Left hindlimb (tissue), 1 donor: ENCODE measurements at places on chromosomes 1 and 21.

DNA sequence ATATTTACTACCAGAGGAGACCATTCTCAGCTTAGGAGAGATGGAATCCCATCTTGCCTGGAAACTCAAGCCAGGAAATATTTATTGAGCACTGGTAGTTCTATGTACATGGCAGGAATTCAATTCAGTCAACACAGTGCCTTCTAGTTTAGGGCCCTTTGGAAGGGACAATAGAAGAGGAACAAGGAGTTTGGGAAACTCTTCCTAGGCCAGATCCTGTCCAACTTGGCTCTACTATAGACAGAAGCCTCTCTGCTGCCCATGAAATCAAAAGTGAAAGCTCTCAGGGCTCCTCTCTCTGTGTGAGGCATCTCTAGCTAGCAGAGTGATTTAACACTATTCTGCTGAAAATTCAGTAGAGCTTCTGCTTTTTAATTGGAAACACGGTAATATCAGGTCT is 244.6 kb upstream of the MAP1LC3C start:
- DNase-seq = no peak

- DNase-seq = no peak
Observed at GRCh38 chr1:74772945-74773344, 40.0 kb downstream of the TYW3 start.

DNA sequence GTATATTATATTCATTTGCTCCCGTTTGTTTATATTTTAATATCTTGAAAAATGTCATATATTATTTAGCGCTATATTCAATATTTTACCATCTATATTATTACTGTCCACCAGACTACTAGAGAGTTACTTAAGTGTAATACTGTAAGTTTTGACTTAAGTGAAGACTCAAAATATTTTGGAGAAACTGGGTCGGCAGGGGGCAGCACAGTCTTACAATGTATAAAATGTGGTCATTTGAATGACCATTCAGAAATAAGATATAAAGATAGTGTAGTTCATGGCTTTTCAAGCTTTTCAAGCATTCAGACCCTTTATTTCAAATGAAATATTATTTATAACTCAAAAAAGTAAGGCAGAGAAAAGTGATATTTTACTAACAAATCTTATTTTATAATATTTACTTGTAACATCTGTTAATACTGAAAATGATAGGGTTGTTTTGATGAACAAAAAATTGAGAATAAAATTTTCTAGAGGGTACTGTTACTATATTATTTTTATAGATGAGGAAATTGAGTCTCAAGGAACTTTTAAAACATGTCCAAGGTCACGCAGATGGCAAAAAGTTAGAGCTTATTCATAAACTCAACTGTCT is 89.0 kb upstream of the SERTAD4 start:
- peak; percentile 77 for DNase-seq

DNA sequence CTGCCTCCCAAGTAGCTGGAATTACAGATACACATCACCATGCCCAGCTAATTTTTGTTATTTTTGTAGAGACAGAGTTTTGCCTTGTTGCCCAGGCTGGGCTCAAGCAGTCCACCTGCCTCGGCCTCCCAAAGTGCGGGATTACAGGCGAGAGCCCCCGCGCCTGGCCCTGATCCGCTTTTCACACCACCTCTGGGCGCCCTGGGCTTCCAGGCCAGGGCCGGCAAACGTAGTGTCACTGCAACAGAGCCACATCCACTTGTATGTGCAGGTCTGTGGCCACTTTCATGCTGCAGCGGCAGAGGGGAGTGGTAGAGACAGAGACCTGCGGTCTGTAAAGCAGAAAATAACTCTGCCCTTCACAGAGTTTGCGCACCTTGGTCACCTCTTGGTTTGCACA is 29.5 kb downstream of the RRP1B start:
- DNase-seq = no peak

DNA sequence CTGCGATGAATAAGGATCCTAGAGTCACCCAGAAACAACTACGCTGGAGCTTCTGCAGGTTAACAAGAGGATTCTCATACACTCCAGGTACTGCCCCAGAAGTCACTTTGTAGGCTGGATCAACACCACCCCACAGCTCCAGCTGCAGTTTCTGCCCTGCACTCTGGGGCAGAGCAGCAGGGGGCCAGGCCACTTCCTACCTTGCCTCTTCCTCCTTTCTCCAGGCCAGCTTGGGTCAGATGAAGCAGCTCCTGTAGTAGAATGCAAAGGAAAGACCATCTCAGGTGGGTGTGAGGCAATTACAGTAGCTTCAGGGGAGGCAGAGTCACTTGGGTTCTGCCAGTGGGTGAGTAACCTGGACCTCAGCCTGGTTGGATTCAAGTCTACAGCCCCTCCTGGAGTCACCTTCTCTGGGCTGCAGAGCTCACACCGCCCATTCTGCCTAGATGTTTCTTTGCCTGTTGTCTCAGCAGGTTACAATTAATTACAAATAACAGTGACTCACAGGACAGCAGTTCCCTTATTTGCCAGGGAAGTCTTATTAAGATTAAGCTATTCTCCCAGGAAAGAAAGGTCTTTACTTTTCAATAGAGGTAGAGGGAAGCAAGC is 24.4 kb upstream of the BCAR3 start:
- DNase-seq = no peak

GRCh38 chr1:184588701-184589100 is 166.0 kb downstream of the EDEM3 start:
- DNase-seq = no peak

DNA sequence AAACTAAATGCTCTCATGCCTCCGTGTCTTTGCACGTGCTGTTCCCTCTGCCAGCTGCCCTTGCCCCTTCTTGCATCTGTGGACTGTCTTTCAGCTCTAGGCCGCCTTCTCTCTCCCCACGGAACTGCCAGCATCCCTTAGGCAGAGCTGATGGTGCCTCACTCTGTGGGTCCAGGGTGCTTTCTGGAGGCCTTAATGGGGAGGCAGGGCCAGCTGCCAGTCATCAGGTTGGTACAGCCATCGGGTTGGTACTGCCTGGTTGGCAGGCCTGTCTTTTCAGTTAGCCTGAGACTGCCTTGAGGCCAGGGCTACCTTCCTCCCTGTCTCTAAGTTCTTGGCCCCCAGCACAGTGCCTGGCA is 61.4 kb upstream of the TARBP1 start:
- no peak for DNase-seq

GRCh38 chr21:14559102-14559501 is 13.0 kb upstream of the SAMSN1 start:
- DNase-seq = no peak

GRCh38 chr1:223231581-223231980 is 88.5 kb upstream of the TLR5 start:
- no peak for DNase-seq

DNA sequence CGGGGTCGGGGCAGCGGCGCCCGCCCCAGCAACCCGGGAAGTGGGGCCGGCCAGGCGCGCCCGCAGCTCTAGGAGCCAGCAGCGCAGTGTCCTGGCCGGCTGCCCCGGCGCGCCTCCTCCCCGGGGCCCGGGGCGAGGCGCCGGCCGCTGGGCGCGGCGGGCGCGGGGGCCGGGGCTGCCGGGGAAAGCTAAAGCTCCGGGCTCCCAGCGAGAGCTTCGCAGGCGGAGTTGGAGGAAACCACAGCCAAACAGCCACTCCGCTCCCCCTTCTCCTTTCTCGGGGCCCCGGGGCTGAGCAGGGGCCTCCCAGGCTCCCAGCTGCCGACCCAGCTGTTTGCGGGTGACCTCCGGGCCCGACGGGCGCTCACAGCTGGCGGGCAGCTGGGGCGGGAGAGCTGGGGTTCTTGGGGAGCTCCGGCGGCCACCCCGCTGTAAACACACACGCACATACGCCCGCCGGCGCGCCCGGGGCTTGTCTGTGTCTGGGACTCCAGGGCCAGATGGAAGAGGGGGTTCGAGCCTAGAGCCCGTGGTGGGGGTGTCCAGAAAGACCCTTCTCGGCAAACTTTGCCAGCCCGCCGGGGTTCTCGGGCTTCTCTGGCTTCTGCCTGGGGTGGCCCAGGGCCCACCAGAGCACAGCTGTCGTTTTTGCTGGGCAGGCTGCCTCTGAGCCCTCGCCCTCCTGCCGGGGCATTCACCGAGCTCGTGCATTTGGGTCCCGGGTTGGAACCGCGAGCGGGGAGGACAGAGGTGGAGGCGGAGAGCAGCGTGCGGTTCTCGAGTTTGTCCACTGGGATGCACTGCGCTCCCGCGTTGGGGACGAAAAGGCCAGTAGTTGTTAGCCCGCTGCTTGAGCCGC is 1.5 kb downstream of the AJAP1 start:
- DNase-seq = peak; percentile 70

DNA sequence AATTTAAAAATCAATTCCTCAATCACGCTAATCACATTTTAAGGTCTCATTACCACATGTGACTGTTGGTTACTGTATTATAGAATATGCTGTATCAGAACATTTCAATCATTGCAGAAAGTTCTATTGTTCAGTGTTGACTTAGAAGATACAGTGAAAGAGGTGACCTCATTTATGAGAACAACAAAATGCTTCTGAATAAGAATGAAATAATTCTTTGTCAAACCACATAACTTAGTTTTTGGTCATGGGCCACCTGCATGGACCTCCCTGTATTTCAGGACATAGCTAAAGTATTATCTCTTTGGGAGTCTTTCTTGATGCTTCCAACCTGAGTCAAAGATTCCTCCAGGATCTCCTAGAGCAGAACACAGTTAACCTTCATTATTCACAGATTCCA is 22.3 kb downstream of the MFSD2A start:
- DNase-seq = no peak

- DNase-seq = no peak
Observed at GRCh38 chr1:243658594-243659105, 191.4 kb downstream of the AKT3 start.

- DNase-seq = no peak
Observed at GRCh38 chr1:160377585-160378206, 10.8 kb downstream of the NHLH1 start.

DNA sequence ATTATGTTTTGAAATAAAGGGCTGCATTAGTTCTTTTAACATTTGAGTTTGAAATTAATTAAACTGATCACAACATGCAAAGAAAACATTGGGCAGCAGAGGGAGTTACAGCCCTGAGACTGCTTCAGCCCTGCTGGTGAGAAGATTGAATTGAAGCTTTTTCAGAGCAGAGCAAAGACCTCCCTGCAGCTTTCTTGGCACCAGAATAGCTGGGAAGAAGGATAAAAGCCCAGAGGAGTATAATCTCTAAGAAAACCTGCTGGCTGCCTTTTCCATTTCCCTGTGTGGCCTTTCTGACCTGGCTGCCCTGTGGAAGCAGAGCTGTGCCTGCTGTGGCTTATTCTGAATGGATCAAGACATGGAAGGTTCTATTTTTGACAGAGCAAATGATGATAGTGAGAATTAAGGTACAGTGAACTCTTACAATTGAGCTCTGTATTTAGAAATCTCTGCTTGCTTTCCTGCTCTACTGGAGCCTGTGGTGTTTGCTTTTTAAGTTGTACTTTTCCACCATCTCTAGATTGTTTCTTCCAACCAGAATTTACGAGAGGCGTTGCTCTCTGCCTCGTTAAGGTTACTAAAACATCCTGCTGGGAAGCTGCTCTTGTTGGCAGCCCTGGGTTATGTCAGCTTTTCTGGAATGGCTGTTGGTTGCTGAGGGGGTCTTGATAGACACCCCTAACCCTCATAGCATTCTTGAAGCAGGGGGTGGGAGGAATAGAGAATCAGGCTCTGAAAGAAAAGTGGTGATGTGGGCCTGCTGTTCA is 9.9 kb downstream of the SNRPE start:
- DNase-seq = no peak

DNA sequence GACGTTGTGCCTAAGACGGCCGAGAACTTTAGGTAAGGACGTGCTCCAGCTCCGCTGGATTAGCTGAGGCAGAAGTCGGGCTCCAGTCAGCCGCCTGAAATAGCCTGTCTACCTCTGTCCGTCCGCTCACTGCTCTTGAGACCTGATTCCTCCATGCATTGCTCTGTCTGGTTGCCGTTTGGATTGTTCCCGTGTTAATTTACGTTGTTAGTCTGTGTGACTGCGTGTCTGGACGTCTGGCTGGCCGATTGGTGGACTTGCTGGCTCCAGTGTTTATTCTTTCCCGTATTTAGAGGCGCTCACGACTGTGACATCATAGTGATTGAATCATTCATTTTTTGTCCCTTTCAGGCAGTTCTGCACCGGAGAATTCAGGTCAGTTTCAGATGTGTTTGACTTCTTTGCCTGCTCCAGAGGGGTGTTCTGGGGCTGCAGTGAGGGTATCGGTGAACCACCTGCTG is 684 bp downstream of the PPIH start:
- no peak for DNase-seq

- peak; percentile 51 for DNase-seq
Observed at GRCh38 chr1:33298623-33299277, 22.1 kb downstream of the A3GALT2 start.

DNA sequence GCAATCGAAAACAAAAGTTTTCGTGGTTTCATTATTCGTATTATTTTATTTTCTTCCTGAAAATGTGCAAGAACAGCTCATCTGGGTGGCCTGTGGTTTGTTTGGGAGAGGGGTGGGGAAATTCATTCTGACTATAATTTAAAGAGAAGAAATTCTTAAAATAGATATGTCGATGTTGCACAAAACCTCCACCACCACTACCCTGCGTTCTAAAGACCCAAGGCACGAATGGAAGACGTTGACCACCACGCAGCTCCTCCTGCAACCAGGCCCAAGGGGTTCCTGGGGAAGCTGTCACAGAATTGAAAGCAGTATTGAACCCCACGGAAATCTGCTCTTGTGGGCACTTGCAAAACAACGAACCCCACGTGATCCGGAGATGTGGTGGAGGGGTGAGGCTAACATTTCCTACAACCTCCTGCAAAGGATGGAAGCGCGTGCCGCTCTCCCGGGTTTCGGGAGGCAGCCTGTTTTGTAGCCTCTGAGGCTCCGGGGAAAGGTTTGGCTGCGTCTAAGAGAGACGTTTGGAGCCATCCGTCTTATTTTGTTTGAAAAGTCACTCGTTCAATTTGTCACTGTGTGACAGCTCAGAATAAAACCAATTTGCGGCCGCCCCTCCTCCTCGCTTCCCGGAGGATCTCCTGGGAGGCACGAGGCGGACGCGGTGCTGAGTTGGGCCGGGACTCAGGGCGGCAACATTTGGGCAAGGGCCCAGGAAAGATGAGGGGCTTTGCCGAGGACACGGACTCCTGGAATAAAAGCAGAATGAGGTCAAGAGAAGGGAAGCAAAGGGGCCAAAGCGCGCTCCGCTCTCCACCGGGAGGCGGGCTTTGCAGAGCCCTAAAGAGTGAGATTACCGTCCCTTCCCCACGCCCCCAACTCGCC is 810 bp upstream of the HLX start:
- no peak for DNase-seq

DNA sequence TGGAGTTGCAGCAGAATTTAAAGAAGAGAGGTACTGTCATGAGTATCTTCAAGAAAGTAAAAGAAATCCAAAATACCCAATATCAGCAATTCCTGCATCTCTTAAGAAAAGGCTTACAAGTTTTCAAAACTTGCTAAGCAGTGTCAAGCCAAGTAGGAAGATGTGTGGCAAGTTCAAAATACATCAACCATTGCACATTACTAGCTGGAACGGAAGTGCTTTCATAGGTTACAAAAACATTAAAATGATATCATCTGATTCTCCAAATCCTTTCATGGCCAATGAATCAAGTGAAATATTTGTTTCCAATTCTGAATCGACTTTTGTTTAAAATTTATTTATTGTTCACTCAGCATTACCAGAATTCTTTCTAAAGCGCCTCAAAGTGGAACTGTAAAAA is 5.7 kb upstream of the ABCA4 start:
- DNase-seq = no peak
